ENCODE measurements at places on chromosomes 1 and 21. TPM values are rescaled to one million over a fixed set of nuclear protein-coding genes. Genes with fewer than 3 reads are reported as not detected.
A peak's percentile ranks its signal among the peaks of the same experiment; 100 is the strongest.

DNA sequence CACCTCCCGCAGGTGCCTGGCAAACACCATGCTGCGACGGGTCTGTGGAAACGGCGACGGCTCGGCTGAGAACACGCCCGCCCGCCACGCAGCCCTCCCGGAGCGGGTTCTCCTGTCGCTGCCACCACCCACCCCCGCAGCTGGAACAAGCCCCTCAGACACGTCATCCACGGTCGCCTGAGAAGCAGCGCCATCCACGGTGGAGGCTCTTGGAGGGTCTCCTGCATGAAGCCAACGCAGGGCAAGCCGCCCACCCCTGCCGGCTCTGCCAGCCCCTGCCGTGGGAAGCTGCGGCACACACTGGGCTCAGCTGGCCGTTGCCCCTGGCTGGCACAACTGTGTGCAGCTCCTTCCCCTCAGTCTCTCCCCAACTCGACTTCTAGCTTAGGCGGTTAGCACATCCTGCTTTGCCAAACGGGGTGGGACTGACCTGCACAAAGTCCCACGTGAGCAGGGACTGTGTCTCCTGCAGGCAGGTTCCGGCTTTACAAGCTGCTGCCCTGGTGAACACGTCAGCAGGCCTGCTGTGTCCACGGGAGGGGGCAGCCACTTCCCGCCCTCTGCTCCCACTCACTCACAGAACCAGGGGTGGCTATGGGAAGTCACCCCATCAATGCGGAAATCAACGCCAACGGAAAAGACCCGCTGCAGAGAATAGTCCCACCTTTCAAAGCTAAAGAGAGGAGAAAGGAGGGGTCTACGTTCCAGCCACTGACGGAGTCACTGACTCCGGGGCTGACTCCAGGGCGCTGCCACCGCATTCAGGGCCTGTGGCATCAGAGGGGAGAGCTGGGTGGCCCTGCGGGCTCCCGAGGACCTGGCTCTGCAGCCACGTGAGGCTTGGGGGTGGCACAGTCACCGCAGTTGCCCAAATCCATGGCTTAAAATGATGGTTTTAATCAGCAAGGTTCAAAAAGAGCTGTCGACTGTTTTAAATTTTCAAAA, 10.3 kb downstream of the POFUT2 start:
- DNase-seq: peak; percentile 6

- no peak for DNase-seq
Measured at GRCh38 chr1:106055855-106056254, 1000.6 kb upstream of the PRMT6 start.

- DNase-seq: no peak
Measured at GRCh38 chr1:156623946-156624813, 5.0 kb downstream of the HAPLN2 start.

DNA sequence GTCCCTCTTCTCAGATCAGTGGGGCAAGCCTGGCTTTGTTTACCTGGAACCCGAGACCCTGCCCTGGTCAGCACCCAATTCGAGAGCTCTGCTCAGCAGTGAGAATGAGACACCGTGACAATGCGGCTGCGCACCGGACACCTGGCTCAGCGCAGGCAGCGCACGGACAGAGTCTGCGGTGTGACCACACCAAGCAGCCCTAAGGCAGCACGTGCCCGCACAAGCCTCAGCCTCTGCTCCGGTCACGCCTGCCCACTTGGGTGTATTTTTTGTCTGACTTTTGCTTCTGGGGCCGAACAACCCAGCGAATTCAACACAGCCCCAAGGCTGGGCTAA, 4.7 kb downstream of the KRTAP10-8 start:
- DNase-seq: no peak

GRCh38 chr1:183908079-183908478, 103.2 kb downstream of the RGL1 start:
- no peak for DNase-seq

The KCNK2 gene
- 0.56 TPM for total RNA-seq

The PLA2G2E gene
- total RNA-seq: not detected

The ZNF683 gene
- total RNA-seq: not detected

The TAS1R2 gene
- not detected for total RNA-seq

Data from gastrocnemius medialis (tissue), 4 donors.